ENCODE measurements at places on chromosomes 12 and 14.

DNA sequence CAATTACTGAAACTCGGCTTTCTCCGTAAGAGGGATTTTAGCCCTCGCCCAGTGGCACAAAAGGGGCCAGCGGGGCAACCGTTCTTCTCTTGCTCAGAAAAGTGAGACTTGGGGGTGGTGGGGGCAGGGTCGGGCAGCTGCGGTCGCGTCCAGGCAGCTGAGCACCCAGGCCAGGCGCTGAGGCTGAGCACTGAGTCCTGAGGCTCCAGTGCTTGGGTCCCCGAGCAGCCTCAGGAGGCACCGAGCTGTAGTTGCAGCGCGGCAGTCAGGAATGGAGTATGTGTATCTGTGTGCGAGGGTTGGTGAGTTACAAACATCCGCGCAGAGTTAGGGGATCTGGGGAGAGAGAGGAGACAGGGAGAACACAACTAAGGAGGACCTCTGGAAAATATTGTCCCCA is 4.1 kb upstream of the HOXC6 start:
- no peak for DNase-seq

- no peak for DNase-seq
Measured at GRCh38 chr14:96224480-96225096, 19.9 kb downstream of the BDKRB2 start.

- DNase-seq, result no peak
Measured at GRCh38 chr12:24555730-24556129, 393.2 kb downstream of the BCAT1 start.

DNA sequence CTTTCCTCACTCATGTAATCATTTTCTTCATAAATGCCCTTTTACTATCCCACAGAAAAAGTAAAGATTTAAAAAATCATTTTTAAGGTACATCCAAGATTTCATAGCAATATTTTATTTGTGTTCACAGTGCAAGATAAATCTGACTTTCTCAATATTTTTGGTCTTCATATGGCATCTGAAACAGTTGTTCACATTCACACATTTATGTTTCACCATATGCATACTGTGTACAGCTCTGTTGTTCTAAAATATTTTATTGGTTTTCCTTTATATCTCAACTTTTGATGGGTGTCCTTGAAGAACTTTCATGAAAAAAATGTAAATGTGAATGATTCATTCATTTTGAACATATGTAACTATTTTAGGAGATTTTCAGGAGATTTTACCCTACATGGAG is 348.7 kb downstream of the SNAPC1 start:
- DNase-seq, result no peak

GRCh38 chr12:103780093-103780440 is 61.0 kb downstream of the NT5DC3 start:
- no peak for DNase-seq

DNA sequence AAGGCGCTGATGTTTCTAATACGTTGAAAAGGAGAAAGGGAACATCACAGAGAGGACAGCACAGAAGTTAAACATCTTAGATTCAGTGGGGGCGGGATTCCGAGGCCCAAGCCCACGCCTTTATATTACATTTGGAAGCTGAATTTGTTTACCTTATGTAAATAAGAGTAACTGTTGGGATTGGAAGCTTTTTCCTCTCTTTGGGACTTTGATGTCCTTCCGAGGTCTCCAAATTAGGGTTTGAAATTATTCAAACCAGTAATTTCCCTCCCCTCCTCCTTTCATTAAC is 6.4 kb downstream of the FOXA1 start:
- no peak for DNase-seq

DNA sequence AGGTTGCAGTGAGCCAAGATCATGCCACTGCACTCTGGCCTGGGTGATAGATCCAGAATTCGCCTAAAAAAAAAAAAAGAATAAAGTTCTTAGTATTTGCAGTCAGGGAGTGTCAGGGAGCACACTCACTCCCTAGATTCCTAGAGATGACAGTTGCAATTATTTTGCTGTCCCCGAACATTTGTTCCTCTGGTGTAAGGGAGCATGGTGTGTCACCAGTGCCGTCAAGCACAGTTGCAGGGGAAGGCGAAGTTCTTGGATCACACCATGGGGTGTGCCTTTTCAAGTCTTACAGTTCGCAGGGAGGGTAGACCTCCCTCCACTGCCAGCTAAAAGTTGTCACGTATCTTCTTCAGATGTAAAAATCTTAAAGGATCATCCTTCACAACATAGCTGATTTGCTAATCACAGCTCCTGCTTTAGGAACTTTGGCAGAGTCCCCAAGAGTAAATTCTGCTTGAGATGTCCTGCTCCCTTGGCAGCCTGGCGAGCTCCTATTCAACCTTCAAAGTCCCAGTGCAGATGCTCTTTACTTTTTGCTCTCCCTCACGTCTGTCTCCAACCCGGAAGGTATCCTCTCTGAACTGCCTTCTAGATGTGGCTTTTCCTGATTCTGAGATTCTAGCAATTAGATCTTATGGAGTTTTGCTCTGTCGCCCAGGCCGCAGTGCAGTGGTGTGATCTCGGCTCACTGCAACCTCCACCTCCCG is 11.3 kb downstream of the ACACB start:
- DNase-seq, result no peak

GRCh38 chr12:92216092-92216491 is 70.4 kb upstream of the BTG1 start:
- DNase-seq, result no peak

DNA sequence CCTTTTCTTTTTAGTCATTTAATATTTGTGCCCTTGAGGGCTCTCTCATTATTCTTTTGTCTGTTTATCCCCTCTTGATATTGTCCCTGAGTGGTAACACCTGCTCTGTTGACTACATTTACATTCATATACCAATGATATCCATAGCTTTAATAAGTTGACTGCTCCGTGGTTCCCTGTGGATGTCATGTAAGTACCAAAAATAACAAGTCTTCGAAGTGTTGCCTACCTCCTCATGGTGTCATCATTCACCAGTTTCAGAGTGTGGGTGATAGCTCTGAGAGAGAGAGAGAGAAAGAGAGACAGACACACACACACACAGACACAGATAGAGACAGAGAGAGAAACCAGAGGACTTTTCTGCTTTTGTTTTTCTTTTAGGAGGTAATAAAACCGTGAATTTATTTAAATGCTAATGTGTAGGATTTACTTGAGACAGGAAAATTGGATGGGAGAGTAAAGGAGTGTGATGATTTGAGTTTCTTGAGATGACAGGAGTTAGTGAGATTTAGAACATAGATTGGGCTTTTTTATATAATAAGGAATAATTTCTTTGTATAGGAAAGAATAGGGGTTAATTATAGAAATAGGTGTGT is 52.2 kb downstream of the PAPOLA start:
- DNase-seq, result no peak

DNA sequence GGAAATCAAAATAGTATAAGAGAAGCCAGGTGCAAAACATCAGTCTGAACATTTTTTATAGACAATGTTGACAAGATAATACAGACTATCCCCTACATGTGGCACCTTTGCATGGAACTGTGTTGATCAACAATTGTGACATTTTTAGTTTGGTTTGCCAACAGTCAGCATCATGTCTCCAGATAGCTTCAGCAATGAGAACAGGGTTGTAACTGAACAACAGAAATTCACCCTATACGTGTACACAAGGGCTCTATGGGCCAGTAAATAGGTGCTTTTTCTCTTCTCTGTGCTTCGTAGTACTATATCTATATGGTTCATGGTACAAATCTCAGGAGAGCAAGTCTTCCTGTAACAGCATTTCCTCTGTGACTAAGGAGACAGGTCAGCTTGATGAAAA is 310.4 kb downstream of the ATXN7L3B start:
- no peak for DNase-seq

GRCh38 chr14:91258011-91258618 is 13.6 kb upstream of the GPR68 start:
- DNase-seq, result no peak

- DNase-seq, result no peak
Measured at GRCh38 chr12:8692573-8692972, 5.2 kb upstream of the RIMKLB start.

Data from activated CD4-positive, alpha-beta T cell treated with anti-CD3 and anti-CD28 coated beads, Interleukin-2, amount 50 U/mL, for 48 hours (primary cell).